Right ventricle myocardium superior (tissue), 1 donor: ENCODE measurements at places on chromosomes 13 and 19. TPM values are rescaled to one million over a fixed set of nuclear protein-coding genes. Genes with fewer than 3 reads are reported as not detected.

The GDF15 gene
- 0.54 TPM for total RNA-seq

The HRC gene
- 878 TPM for total RNA-seq

GRCh38 chr19:19719798-19720197 lies 13.1 kb downstream of the ZNF14 start:
- DNase-seq = no peak

DNA sequence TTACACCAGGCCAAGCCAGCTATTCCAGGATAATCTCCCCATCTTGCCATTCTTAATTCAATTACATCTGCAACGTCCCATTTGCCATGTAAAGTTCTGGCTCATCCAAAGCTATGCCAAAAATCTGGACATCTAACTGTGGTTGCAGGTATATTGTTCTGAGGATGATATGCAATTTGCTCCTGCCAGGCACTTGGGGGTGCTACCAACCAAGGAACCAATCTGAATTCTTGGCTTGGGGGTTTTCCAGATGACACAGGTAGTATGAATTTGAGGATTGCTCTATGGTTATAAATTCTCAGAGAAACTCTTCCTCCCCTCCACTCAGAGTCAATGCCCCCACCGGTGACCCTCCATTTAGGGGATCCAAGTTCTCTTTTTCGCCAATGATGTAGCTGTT lies 33.0 kb downstream of the CRYL1 start:
- DNase-seq = no peak

GRCh38 chr19:55090564-55090963 lies 14.9 kb downstream of the EPS8L1 start:
- DNase-seq = no peak

DNA sequence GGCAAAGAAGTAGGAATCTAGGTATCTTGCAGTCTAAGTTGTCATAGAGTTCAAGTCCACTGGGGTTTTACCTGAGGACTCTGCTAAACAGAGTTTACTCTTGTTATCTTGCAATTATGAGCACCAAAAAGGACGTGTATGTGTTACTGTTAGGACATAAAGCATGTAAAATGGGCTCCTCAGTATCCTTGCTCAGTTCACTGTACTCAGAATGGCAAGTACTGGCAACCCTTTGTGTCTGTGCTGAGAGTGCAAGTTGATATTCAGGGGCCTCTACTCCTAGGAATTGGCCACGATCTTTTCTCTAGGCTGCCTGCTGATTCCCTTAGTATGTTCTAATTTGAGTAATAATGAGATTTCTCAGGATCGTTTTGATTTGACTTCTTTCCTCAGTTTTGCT lies 13.3 kb downstream of the TDRD3 start:
- DNase-seq = no peak

DNA sequence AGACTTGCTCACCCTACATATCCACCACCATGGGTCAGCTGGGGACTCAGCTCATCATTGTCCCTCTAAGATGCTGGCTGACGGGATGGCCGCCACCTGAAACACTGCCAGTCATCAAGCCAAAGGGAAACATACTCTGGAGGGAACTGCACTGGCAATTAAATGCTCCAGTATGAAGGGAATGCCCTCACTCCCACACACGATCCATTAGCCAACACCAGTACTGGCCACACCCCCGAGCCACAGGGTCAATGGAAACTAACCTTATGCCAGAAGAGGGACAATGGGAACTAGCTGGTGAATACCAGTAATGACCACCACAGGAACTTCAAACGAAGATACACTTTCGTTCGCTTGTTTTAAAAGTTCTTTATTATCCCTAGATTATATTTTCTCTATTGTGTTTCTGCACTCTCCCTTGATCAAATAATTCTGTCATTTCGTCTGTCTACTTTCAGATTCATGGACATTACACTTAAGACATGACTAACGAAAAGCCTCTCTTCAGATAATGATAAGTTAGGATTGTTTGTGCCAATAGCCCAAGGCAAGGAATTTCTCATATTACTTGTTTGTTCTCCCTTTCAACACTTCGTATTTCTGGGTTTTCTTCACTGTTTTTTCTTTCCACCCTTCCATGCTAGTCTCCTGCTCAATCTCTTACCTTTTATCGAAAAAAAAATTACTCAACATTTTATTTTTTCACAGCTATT lies 1.7 kb upstream of the ZNF507 start:
- no peak for DNase-seq

GRCh38 chr13:74128156-74128767 lies 5.9 kb downstream of the KLF12 start:
- no peak for DNase-seq
